ENCODE measurements at places on chromosomes 1 and 21. TPM values are rescaled to one million over a fixed set of nuclear protein-coding genes. Genes with fewer than 3 reads are reported as not detected.

NEGR1 gene
- total RNA-seq: 9.3 TPM

S100A14 gene
- 14.3 TPM for total RNA-seq

CR1L gene
- not detected for total RNA-seq

MRPL24 gene
- 42.9 TPM for total RNA-seq

ZNF593OS gene
- total RNA-seq: not detected

CRYZL1 gene
- total RNA-seq: 12.7 TPM

PGBD5 gene
- total RNA-seq: 9.5 TPM

LEFTY1 gene
- total RNA-seq: 31.9 TPM

RAB7B gene
- 0.44 TPM for total RNA-seq

GRCh38 chr1:74733604-74734484 lies 892 bp downstream of the TYW3 start:
- H3K27me3 ChIP-seq: no peaks in the 10 kb centered on the region
- peaks cover 6% of the 10 kb centered on the region for H3K4me1 ChIP-seq
- H3K27ac ChIP-seq: peak overlapping the region; percentile 79
- H3K36me3 ChIP-seq: peaks cover 10% of the 10 kb centered on the region
- DNase-seq: no peak

DNA sequence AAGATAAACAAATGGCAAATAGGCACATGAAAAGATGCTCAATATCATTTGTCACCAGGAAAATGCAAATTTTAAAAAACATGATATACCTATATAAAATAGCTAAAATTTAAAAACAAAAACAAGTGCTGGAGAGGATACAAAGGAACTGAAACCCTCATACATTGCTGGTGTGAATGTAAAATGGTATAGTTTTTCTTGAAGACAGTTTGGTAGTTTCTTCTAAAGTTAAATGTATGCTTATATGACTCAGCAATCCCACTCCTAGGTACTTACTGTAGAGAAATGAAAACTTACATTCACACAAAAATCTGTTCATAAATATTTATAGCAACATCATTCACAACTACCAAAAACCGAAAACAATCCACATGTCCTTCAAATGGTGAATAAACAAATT lies 11.2 kb downstream of the TAF12 start:
- no peaks in the 10 kb centered on the region for H3K4me1 ChIP-seq
- no peaks in the 10 kb centered on the region for H3K27me3 ChIP-seq
- no peak for DNase-seq
- no peak overlapping the region for H3K27ac ChIP-seq
- H3K4me3 ChIP-seq: no peak overlapping the region

DNA sequence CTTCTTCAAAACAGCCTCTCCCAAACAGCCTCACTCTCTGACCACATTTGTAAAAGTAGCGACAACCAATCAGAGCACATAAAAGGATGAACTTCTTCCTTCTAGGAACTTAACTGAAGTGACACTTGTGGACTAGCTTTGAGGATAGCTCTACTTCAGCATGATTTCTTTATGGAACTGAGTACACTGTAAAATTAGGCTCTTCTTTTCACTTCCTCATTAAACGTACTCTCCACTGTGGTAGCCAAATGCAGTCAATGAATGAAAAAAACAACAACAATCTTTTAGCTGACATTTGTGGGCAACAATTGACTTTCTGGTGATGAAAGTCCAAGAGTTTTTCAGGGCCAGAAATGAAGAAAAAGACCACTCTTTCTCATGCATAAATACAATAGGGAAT lies 9.6 kb downstream of the LRRC53 start:
- no peak overlapping the region for H3K4me3 ChIP-seq
- H3K36me3 ChIP-seq: no peaks in the 10 kb centered on the region
- DNase-seq: no peak
- no peaks in the 10 kb centered on the region for H3K4me1 ChIP-seq
- no peak overlapping the region for H3K27ac ChIP-seq

DNA sequence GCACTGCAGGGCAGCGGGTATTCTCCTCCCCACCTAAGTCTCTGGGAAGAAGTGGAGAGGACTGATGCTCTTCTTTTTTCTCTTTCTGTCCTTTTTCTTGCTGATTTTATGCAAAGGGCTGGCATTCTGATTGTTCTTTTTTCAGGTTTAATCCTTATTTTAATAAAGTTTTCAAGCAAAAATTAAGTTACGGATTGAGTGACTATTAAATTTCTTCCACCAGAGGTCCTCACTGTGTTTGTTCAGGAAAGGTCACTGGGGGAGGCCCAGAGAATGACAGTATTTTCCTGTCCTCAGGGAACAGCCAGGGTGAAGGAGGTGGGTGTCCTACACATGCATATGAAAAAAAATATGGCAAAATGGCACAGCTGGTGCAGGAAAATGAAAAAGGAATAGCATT lies 4.4 kb upstream of the ELF3 start:
- H3K4me1 ChIP-seq: peaks cover 17% of the 10 kb centered on the region
- H3K36me3 ChIP-seq: no peaks in the 10 kb centered on the region
- no peaks in the 10 kb centered on the region for H3K27me3 ChIP-seq
- H3K4me3 ChIP-seq: no peak overlapping the region
- H3K27ac ChIP-seq: no peak overlapping the region

GRCh38 chr1:157113631-157114030 lies 14.0 kb upstream of the ETV3L start:
- no peaks in the 10 kb centered on the region for H3K36me3 ChIP-seq
- no peak overlapping the region for H3K4me3 ChIP-seq
- no peaks in the 10 kb centered on the region for H3K4me1 ChIP-seq
- H3K27ac ChIP-seq: no peak overlapping the region

GRCh38 chr1:98059620-98060019 lies 138.8 kb upstream of the DPYD start:
- H3K4me1 ChIP-seq: no peaks in the 10 kb centered on the region
- peaks cover 23% of the 10 kb centered on the region for H3K27me3 ChIP-seq
- H3K36me3 ChIP-seq: no peaks in the 10 kb centered on the region

- H3K4me3 ChIP-seq: no peak overlapping the region
- H3K27ac ChIP-seq: no peak overlapping the region
- H3K4me1 ChIP-seq: no peaks in the 10 kb centered on the region
- no peak for DNase-seq
- no peaks in the 10 kb centered on the region for H3K27me3 ChIP-seq
These were observed 517.6 kb downstream of the PTPRU start for GRCh38 chr1:29753771-29754572.

- DNase-seq: no peak
- no peaks in the 10 kb centered on the region for H3K36me3 ChIP-seq
- H3K27ac ChIP-seq: no peak overlapping the region
- H3K4me3 ChIP-seq: no peak overlapping the region
- no peaks in the 10 kb centered on the region for H3K27me3 ChIP-seq
These were observed 16.9 kb downstream of the MACO1 start for GRCh38 chr1:25447547-25447946.

DNA sequence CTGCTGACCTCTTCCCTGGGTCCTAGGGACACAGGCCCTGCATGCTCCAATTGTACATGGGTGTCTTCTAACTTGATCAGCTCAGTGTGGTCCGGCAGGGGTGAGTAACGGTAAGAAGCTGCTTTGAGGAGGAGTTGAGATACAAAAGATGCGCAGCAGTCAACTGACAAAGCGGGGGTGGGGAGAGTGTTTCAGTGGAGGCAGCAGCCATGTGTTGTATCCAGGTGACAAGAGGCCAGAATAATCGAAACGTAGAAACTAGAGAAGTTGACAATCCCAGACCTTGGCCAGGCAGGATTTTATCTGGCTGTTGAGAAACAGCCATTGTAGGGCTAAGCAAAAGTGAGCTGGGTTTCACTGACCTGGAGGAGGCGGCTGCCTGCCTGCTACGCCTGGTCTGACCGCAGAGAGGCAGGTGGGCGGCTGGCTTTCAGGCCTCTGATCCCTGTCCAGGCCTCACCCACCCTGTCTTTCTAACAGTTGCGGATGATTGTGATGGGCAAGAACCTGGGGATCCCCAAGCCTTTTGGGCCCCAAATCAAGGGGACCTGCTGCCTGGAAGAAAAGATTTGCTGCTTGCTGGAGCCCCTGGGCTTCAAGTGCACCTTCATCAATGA lies 28.8 kb downstream of the PADI6 start:
- no peaks in the 10 kb centered on the region for H3K27me3 ChIP-seq
- DNase-seq: no peak
- H3K36me3 ChIP-seq: no peaks in the 10 kb centered on the region
- no peak overlapping the region for H3K4me3 ChIP-seq

GRCh38 chr1:157495285-157495684 lies 57.0 kb downstream of the FCRL5 start:
- DNase-seq: no peak
- no peaks in the 10 kb centered on the region for H3K36me3 ChIP-seq
- H3K4me3 ChIP-seq: no peak overlapping the region
- H3K27ac ChIP-seq: no peak overlapping the region
- H3K27me3 ChIP-seq: no peaks in the 10 kb centered on the region

GRCh38 chr21:41620982-41621381 lies 113.0 kb upstream of the TMPRSS2 start:
- DNase-seq: no peak
- no peaks in the 10 kb centered on the region for H3K36me3 ChIP-seq
- no peak overlapping the region for H3K4me3 ChIP-seq
- no peaks in the 10 kb centered on the region for H3K4me1 ChIP-seq
- H3K27ac ChIP-seq: no peak overlapping the region

- peak within 1 kb of the TSS; percentile 77 for H3K4me3 ChIP-seq
- peak; percentile 69 for DNase-seq
- peaks cover 9% of the 10 kb centered on the region for H3K4me1 ChIP-seq
- H3K27ac ChIP-seq: no peak within 1 kb of the TSS
- no peaks in the 10 kb centered on the region for H3K36me3 ChIP-seq
These were observed at the start of gene TMEM54 for GRCh38 chr1:32900956-32901822. TMEM54 (minus strand) TSS chr1:32901389; CDS start chr1:32901238, 151 bp downstream.

- H3K27me3 ChIP-seq: no peaks in the 10 kb centered on the region
- H3K4me1 ChIP-seq: no peaks in the 10 kb centered on the region
- H3K27ac ChIP-seq: no peak overlapping the region
- no peak for DNase-seq
These were observed 363.0 kb upstream of the DUSP10 start for GRCh38 chr1:222104694-222105392.

GRCh38 chr1:159705904-159706256 lies 8.5 kb downstream of the CRP start:
- no peaks in the 10 kb centered on the region for H3K36me3 ChIP-seq
- H3K4me1 ChIP-seq: no peaks in the 10 kb centered on the region
- no peak overlapping the region for H3K27ac ChIP-seq

DNA sequence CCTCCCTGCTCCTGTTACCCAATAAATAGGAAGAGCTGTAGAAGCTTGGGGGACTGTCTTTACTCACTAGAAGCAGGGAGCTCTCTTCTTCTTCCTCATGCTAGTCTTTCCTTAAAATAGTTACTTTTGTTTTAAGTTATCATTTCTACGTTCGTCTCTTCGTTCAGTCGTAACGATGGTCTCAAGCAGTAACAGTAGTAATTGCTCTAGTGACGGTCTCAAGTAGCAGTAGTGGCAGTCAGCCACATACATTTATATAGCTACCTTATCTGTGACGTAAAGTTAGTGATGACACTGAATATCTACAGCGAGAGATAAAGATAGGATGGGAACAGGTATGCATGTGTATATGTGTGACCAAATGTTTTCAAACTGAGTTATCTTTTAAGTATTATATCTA lies 15.4 kb upstream of the ERO1B start:
- no peaks in the 10 kb centered on the region for H3K27me3 ChIP-seq
- no peak overlapping the region for H3K4me3 ChIP-seq
- H3K36me3 ChIP-seq: no peaks in the 10 kb centered on the region

All from pancreas (tissue), 10 donors.